ENCODE measurements at places on chromosomes 1 and 21.

GRCh38 chr1:216325336-216325735 is 97.9 kb downstream of the USH2A start:
- DNase-seq, result no peak

DNA sequence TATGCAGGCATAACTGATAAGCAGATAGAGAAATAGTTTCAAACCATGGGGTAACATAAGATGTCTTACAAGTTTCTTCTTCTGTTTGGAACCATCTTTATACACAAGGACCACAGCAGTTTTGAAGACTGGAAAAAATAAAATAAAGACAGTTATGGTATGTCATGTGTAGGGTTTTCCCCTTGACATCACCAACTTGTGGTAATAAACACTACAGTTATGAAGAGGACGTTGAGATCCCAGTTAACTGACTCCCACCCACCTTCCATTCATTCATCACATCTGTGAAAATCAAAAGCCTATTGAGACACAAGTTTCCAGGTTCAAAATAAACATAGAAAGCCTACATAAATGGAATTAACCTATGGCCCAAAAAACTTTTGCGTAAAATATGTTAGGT is 92.5 kb upstream of the KRTAP19-8 start:
- no peak for DNase-seq

DNA sequence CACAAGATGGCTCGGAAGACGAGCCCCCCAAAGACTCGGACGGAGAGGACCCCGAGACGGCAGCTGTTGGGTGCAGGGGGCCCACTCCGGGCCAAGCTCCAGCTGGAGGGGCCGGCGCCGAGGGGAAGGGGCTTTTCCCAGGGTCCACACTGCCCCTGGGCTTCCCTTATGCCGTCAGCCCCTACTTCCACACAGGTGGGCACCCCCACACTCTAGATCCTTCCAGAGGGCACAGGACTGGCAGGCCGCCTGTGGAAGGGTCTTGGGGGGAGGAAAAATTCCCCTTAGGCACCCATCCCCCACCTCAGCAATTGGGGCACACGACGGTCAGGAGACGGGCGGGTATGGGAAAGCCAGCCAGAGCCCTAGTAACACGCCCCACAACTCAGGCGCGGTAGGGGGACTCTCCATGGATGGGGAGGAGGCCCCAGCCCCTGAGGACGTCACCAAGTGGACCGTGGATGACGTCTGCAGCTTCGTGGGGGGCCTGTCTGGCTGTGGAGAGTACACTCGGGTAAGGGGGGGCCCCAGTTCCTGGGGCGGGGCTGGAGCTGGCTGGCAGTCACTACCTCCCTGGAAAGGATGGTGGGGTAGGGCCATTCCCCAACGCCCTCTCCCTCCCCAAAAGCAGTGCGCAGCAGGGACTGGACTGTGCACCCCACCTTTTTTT is 16.1 kb downstream of the NOC2L start:
- DNase-seq, result no peak

DNA sequence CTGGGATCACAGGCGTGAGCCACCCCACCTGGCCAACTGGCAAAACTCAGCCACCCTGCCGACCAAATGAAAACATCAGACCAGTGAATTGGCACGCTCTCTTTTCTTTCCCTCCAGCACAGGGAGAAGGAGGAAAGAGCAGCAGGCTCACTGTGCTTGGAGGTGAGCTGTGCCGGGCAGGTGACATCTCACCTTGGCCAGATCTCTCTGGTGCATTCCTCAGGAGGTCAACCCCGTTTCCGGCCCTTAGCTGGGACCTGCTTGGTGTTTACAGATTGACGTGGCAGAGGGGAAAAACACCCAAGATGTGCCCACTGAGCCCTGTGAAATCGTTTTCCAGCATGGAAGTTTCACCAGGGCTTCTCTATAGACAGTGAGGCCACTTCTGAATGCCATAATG is 45.1 kb downstream of the TMEM51 start:
- DNase-seq, result no peak

DNA sequence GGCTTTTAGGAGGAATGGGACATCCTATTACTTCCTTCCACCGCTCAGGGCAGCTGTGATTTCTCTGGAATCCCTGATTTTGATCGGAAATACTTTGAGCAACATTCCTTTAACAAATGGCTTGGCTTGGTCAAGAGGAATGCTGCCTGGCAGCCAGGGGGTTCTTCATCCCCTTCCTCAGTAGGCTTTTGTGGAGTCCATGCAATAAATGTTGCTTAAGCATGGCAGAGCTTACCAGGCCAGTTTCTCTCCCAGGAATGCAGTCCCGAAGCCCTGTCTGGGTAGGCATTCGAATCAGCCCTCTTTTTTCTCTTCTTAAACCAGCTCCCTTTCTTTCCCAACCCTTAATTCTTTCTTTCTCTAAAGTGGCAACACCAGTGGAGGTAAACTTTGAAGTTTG is 177.1 kb upstream of the KIAA0040 start:
- no peak for DNase-seq

- DNase-seq, result no peak
These were observed 53.7 kb downstream of the PAX7 start for GRCh38 chr1:18684303-18684702.

DNA sequence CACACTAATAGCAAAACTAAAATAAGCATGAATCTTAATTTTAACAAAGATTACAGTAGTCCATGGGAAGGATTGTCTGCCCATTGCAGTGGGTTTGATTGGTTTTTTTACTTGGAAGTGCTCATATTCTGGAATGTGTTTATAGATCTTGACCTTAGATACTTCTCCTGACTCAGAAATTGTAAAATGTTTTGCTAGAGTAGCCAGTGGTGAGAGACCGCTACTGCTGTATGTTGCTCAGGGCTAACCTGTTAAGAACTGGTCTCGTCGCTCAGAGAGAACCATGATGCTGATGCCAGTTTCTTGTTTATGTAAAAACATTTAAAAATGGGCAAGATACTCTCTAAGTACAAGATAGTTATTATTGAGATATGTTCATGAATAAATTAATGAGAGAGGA is 99.9 kb downstream of the ROR1 start:
- DNase-seq, result no peak

GRCh38 chr1:223772771-223773160 is 60.4 kb downstream of the CAPN2 start:
- no peak for DNase-seq

DNA sequence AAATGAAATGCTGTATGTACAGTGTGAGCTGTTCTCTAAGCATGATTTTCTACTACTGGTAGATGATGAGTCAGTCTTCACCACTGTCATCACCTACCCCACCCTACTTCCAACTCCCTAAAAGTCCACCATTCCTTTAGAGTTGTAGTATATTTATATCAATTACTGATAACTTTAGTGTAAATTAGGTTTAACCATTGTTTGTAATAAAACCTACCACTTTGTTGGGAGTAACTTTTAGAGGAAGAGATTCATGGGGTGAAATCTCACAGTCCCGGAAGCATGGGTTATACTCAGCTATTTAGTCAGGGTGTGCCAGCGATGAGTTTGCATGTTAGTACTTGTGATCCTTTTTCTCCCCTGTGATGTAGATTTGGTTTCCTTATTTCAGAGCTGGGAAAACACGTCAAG is 17.1 kb downstream of the MORC3 start:
- DNase-seq, result no peak

GRCh38 chr1:233759665-233760064 is 144.8 kb upstream of the SLC35F3 start:
- no peak for DNase-seq

DNA sequence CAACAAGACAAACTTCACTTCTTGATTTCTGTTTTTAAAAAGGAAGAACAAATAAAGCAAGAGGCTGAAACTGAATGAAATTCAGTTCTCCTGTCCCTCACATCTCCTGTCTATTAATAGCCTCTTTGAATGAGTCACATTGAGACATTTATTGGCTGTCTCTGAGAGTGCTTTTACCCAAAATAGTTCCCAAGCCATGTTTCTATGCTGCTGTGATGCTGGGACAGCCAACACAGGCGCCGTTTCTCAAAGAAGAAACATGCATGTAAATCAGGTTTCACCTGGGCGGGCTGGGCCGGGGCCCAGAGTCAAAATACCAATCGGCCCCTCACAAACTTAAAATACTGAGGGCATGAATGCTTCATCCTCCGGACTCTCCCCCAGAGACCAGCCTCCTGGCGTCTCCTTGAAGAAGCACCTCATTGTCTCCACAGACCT is 105.2 kb downstream of the EDEM3 start:
- DNase-seq, result no peak

DNA sequence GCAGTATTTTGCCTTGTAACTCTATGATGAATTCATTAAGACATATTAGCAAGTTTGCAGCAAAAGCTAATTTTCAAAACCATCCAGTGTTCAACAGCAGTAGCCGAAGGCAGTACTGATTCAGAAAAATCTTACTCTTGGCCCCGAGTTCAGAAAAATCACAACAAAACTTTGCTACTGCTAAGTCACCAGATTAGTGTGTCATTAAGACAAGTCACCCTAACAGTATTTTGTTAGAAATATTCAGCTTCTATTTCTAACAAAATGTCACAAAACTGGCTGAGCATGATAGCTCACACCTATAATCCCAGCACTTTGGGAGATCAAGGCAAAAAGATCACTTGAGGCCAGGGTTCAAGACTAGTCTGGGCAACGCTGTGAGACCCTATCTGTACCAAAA is 8.2 kb downstream of the GTF2B start:
- no peak for DNase-seq

DNA sequence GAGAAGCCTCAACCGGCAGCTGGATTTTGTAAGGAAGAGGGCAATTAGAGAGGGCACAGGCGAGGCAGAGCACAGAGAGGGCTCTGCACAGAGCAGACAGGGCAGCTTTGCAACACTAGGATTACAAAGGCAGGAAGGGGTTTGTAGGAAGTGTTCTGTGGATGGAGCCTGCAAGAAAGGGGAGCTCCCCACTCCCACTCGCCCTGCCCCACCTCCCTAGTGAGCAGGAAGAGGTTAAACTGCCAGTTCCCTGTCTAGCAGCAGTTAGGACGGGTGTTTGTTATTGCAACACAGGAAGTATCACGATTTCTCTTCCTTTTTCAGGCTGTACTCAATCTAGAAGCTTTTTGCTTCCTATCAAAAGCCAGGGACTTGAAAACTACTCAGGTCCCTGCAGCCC is 63.3 kb upstream of the LRRC8D start:
- DNase-seq, result peak; percentile 40

- DNase-seq, result no peak
These were observed 967.6 kb downstream of the LTN1 start for GRCh38 chr21:28025111-28025510.

- no peak for DNase-seq
These were observed 11.6 kb downstream of the TTLL10 start for GRCh38 chr1:1185101-1185765.

GRCh38 chr1:93584261-93585003 is 97.2 kb downstream of the BCAR3 start:
- no peak for DNase-seq

- no peak for DNase-seq
These were observed 557.2 kb upstream of the BEND5 start for GRCh38 chr1:49333906-49334305.

DNA sequence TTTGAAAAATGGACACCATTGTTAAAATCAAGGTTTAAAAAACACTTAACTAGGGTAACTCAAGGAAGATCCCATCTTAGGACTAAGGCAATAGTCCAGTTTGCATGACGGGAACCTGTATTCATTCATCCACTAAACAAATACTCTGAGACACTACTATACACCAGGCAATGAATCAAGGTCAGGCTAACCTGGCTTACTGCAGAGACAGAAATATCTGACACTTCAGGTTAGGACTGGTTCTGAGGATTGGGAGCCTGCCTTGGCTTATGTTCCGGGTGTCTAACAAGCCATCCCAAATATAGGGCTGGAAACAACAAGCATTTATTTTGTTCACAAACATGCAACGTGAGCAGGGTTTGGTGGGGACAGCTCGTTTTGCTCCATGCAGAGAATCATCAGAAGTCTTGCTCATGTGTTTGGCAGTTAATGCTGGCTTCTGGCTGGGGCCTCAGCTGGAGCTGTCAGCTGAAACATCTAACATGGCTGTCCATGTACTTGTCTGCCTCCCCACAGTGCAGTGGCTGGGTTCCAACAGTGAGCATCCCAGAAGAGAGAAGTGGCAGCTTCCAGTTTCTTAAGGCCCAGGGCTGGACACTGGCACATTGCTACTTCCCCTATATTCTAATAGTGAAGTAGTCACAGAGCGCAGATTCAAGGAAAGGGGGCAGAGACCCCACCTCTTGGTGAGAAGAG is 37.0 kb upstream of the CAMK1G start:
- DNase-seq, result no peak

- no peak for DNase-seq
These were observed 98.4 kb downstream of the MAGI3 start for GRCh38 chr1:113488576-113489177.

DNA sequence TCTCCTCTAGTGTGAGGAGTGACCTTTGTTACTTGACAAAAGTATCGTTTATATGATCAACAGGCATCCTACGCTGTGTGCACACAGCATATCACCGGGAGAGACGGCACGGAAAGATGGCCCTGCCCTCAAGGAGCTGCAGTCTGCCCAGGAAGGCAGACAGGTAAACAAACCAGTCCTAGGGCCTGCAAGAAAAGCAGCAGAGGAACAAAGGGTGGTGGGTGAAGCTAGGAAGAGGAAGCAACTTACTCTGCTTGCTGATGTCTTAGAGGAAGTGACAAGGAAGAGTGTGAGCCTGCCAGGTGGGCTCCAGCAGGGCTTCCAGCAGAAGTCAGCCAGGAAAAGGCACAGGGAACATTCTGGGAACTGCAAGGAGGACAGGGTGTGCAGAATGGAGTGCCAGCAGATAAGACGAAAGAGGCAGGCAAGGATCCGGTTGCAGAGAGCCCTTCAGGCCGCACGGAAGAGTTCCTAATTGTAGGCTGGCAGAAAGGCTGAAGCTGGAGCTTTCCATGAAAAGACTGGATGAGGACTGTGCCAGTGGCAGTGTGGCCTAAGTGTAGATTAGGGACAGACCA is 106.7 kb downstream of the SLC45A1 start:
- peak; percentile 61 for DNase-seq

DNA sequence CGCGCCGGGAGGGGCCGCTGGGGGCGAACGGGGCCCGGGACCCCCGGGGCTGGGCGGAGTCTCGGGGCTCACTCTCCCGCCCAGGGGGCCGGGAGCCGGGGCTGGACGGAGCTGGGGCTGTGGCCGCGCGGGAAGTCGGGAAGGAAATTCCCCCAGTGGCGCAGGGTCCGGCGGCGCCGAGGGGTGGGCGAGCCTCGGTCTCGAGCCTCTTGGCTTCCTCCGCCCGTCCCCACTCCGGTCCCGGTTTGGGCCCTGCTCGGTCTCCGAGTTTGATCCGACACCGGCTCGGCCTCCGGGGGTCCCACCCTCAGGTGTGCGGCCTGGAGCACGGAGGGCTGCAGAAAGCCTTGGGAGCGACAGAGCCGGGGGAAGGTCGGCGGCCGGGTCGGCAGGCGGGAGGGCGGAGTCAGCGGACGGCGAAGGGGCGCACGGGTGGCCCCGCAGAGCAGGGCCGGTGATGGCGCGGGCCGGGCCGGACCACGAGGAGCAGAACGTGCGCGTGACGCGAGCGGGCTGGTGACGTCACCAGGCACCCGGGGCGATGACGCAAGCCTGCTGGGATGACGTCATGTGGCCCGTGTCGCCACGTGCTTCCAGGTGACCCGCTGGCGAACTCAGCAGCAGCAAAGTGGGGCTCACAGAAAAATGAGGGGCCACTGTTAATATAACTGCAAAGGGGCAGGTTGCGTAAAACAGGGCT is 610 bp upstream of the HES4 start:
- DNase-seq, result peak; percentile 68

GRCh38 chr1:195773931-195774330 is 834.3 kb downstream of the KCNT2 start:
- no peak for DNase-seq

GRCh38 chr1:235304549-235305451 is 23.2 kb downstream of the ARID4B start:
- peak; percentile 75 for DNase-seq

Measured in central memory CD4-positive, alpha-beta T cell (primary cell).